ENCODE measurements at places on chromosomes 16 and 17.

GRCh38 chr17:56451629-56452028 lies 141.9 kb upstream of the NOG start:
- DNase-seq: no peak

- DNase-seq: peak; percentile 59
These were observed 141.0 kb upstream of the KCNJ18 start for GRCh38 chr17:21551081-21551881.

DNA sequence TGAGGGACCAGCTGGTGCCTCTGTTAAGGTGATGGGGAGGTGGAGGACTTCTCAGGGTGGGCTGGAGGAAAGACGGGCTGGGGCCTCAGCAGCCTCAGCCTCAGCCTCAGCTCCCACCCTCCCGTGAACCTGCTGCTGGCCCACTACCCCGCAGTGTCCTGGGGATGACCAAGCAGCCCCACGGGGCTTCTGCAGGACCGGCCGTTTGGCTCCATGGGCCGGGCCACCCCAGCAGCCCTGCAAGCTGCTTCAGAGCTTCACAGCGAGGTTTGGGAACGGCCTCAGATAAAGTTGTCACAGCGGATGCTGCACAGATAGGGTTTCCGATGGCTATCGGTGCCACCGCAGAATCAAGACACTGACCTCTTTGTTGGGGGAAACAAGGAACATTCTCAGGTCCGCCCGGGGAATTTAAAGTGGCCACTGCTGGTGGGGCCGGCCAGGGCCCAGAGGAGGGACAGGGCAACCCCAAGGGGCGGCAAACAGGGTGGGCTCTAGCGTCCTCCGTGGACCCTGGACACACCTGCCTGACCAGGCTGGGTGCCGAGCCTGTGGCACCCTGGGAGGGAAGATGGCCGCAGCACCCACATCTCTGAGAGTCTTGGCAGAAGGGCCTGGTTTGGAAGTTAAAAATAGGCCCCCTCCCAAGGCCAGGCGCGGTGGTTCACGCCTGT lies 47.8 kb upstream of the ZC3H18 start:
- DNase-seq: no peak

- DNase-seq: no peak
These were observed 1314.9 kb downstream of the CDH11 start for GRCh38 chr16:63806794-63807506.

DNA sequence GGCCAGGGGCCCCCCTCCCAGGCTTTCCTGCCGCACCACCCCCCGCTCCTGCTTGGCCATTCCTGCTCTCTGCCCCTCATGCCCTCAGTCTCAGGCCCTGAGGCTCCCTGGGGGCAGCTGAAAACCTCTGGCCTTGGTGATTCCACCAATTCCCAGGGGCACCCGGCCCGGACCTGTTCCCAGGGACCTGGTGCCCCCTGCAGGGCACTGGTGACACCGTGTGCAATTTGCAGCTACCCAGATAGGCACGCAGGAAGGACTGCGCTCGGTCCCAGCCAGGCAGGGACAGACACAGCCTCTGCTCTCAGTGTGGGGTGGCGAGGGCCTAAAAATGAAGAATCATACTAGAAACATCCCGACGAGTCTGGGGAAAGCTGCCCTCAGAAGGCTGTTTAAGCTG lies 13.4 kb downstream of the WFDC1 start:
- no peak for DNase-seq

GRCh38 chr17:69220098-69220497 lies 8.5 kb downstream of the ABCA10 start:
- DNase-seq: no peak

DNA sequence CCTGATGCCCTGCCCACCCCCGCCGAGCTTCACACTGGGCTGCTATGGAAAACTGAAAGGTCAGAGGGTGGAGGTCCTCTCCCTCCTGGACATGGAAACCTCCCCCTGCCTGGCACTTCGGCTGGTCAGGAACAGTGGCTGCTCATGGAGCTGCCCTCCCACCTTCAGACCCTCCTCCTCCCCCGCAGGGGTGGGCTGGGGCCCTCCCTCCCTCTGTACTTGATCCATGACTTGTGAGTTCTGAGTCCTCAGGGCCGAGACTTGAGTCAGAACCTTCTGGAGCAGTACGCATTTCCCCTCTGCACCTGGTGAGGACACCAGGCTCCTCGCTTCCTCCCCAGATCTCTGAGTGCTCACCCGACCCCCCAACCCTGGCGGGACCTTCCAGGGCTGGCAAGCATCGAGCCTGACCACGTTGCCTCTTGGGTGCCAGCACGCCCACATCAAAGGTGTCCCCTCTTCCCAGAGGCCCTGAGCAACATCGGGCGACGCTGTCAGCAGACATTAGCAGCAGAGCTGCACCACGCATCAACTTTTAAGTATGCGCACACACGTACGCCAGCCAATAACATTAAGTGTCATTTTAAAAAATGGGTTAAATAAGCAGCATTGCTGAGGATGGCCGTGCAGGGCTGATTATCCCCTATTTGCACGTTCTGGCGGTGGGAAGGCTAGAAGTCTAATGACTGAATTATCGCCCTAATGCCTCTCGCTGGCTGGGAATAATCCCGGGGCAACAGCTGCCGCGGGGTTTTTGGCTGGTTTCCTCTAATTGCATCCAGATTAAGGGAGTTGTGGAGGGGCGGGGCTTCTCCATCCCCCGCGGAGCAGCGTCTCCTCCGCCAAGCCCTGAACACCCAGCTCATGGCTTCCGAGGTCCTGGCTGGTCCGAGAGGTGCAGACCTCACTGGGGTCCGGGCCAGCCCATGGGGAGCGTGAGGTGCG lies 98.0 kb downstream of the TBC1D16 start:
- DNase-seq: no peak
